GM12865 (cell line): ENCODE measurements at places on chromosomes 13 and 19.
A peak's percentile ranks its signal among the peaks of the same experiment; 100 is the strongest.

DNA sequence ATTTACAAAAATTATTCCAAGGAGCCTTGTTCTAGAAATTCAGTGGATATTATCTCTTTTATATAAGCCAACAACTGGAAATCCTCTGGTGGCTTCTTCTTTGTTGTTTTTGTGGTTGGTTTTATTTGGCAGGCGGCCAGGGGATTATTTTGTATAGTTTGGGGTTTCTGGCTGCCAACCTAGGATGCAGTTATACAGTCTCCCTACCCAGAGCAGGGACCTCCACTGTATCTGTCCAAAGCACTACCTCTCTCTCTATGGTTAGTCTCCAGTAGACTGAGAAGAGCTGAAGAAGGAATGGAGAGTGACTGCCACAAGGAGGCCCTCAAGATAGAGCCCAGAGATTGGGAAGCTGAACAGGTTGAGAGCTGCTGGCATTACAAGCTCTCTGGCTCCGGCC lies 80.2 kb downstream of the ZAR1L start:
- DNase-seq: no peak

DNA sequence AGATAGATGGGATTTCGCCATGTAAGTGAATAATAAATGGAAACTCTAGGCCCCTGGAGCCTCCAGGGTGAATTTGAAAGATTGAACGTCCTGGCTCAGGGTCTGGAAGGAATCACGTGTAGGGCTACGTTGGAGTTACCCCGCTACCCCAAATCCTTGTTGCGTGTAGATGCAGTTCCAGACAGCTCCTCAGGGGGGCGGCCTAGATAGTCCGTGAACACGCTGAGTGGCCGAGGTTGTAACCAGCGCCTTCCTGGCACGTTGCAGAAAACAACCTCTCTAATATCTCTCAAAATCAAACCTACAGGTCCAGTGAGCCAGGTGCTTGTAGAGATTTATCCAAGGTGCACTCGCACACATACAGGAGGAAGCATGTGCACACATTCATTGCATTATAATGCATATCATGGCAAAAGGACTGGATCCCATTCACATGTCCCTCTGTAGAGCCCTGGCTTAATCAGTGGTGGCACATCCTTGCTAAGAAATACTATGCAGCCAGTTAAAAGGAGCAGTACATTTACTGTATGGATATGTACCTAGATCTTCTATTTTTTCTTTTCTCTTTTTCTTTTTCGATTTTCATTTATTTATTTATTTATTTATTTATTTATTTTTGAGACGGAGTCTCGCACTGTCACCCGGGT lies 2.5 kb upstream of the KEAP1 start:
- DNase-seq: peak; percentile 85

DNA sequence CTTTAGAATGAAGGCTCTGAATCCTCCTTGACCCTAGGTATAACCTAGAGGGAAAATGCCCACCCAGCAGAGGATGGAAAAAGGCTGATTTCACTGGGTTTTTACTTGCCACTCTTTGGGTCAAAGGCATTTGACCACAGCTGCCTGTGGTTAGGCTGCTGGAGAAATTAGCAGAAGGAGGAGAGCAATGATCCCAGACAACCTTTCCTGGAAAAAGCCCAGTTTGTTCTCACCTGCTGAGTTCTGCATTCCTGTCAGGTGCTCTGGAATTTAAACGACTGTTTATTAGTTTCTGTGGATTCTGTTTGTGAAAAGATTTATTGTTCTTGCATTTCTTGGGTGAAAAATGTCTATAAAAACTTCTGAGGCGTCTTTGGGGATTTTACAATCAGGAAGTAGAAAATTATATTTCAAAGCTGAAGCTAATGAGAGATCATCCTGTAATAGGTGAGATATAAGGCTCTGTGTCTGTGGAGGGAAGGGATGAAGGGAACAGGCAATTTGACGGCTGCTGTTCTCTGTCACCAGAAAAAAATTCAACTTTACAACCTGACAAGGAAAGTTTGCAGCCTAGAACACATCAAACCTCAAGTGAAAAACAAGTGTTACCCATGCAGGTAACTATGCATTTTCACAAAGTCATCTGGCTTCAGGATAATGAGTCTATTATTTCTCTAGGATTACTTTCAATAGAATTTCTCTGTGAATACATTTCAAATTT lies 519.7 kb downstream of the DIAPH3 start:
- DNase-seq: no peak

DNA sequence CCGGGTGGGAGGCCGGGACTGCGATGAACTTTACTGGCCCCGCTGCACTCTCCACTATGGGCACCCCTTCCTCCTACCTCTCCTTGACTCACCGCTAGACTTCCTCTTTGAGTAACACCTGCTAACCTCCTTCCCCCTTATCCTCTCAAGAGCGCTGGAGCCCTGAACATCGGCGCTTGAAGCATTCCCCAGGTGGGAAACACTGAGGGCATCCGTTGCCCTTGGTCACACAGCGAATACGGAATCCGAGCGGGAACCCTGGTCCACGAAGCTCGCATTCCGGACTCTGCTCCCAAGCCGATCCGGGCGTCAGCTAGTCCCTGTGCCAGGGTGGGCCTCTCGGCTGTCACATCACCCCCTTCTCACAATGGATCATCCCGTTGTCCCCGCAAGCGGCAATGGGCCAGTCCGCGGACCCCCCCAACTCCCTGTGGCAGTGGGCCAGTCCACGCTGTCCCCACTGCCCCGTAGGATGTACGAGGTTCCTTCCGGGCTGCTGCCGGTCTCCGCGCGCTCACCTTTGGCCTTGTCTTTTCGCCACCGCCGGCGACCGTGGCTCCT lies 4.2 kb downstream of the LIPE start:
- peak; percentile 73 for DNase-seq

DNA sequence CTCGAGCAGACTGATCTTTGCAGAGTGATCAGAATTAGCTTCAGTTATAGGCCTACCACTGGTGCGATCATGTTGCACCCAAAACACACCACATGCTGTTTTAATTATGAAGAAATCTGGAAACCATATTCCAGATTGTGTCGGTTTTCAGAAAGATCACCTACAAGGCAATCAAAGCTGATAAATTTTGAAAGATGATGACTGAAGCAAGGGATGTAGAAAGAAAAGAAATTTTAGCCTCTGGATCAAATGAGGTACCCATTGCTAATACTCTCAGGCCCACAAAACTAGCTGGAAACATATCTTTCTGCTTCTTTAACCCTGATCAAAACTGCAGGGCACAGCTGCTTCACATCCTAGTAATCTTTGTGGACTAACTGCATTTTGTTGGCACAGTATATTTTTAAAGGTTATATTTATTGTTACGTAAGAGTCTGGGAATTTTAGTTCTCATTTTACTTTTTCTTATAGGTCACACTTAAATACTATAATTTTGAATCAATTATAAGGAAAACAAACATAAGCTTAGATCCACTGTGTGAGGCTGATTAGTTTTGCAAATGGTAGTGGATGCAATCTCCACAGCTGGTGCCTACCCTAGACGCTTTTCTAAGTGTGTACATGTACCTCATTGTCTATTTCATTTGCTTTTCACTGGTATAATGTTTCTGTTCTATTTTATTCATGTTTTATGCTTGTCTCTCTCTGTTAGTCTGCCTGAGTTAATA lies 150.9 kb downstream of the RGCC start:
- no peak for DNase-seq
